Globus pallidus (tissue), 1 donor: ENCODE measurements at places on chromosomes 3 and 15.

DNA sequence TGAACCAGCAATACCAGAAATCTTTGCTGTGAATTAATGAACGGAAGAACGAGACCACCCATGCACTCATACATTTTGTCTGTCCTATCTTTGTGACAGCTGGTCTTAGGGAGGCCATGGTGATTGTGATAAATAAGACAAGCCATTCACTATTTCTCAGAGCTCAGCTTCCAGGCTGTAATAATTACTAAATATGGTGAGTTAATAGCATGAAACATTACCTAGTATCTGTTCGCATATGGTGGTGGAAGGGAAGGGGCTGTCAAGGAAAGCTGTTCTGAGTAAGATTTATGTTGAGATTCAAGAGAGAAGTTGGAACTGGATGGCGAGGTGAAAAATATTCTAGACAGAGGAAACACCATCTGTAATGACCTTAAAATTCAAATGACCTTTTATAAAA is 719.0 kb upstream of the ZNF385D start:
- no peak for DNase-seq

- DNase-seq: no peak
Observed at GRCh38 chr3:123292321-123293310, 90.9 kb downstream of the SEC22A start.

- DNase-seq: no peak
Observed at GRCh38 chr3:111047812-111048435, 23.7 kb upstream of the NECTIN3 start.

GRCh38 chr3:194672876-194673275 is 885 bp upstream of the LSG1 start:
- DNase-seq: peak; percentile 16

DNA sequence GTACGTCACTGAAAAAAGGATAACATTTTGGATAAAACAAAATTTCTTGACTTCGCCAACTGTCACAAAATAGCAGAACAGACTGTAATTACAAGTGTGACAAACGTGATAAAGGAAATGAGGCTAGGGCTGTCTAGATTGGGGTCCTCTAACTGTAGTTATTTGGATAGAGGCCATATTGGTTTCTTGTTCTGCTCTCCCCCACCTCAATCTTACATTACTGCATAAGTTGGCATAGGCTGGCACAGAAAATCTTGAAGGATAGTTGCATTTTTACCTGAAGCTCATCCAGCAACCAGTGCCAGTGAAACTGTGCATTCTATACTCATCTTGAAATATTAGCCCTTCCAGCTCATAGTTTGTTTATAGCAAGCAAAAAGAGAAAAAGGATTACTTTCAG is 84.6 kb downstream of the ITPR1 start:
- DNase-seq: no peak

- DNase-seq: no peak
Observed at GRCh38 chr3:171980578-171981270, 58.7 kb upstream of the FNDC3B start.

DNA sequence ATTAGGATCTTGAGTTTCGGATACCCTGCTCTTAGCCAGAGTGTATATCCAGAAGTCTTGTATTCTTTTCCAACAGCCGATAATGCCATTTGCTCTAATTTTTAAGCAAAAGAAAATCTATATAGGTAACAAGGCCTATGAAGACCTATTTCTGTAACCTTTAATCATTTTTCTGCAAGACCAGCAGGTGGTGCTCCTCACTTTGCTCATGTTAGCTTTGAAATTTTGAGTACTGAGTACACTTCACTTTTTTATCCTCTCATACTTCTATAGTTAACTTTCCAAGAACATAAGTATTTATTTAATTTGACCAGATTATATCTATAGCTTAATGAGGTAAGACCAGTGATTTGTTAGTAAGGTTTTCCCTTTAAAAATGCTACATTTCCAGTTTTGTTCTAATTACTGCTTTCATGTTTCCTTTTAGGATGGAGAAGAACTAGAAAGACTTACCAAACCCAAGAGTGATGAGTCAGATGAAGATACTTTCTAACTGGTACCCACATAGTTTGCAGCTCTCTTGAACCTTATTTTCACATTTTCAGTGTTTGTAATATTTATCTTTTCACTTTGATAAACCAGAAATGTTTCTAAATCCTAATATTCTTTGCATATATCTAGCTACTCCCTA is 20.5 kb downstream of the SLC35A5 start:
- DNase-seq: no peak

DNA sequence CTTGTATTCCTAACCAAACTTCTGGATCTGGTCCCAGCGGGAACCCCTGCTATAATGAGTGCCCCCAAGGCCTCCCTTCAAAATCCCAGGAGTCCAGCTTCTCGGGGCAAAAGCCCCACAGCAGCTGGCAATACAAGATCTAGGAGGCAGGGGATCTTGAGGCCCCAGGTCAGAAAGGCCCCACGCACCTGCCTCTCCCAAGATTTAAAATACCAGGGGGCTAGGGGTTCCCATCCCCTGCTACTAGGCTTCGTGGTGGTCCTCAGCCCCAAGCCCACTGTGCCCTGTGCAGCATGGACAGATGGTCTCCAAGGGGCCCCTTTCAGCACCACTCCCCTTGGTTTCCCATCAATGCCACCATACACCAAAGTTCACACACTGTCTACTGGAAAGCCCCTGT is 15.8 kb upstream of the CYP11A1 start:
- DNase-seq: no peak

DNA sequence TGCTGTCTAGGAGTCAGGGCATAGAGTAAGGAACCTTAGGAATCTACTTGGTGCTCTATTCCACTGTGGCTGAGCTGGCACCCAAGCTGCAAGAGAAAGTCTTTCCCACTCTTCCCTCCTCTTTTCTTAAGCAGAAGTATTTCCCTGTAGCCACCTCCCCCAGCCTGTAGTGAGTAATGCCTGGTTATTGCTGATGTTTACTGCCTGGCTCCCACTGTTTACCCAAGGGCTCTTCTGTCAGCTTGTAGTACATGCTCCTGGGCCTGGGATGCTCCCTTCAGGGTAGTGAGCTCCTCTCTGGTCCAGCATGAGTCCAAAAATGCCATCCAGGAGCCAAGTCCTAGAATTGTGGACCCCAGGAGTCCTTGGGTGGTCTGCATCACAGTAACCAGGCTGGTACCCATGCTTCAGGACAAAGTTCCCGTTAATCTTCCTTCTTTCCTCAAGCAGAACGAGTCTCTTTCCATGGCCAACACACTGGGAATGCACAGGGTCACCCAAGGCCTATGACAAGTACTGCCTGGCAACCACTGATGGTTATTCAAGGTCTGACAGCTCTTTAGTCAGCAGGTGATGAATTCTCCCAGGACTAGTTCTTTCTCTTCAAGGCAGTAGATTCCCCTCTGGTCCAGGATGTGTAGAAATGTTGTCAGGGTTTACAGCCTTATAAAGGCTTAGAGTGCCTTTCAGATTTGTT is 17.6 kb downstream of the GALK2 start:
- no peak for DNase-seq

- no peak for DNase-seq
Observed at GRCh38 chr3:188664795-188665194, 507.0 kb upstream of the TPRG1 start.

DNA sequence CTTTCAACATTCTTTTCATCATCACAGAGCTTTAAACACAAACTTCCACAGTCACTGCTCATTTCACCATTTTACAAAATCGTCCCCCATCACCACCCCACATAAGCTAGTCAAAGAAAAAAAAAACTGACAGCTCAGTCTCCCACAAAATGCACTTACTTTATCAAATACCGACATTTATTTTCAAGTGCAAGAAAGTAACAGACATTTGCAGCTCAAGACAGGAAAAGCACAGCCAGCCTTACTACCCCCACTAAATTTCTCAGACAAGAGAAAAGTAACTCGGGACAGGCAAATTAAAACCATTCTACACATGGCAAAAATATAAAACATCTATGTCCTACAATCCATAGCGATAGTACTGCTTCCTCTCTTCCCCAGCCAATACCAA is 402.4 kb downstream of the SHQ1 start:
- DNase-seq: no peak

DNA sequence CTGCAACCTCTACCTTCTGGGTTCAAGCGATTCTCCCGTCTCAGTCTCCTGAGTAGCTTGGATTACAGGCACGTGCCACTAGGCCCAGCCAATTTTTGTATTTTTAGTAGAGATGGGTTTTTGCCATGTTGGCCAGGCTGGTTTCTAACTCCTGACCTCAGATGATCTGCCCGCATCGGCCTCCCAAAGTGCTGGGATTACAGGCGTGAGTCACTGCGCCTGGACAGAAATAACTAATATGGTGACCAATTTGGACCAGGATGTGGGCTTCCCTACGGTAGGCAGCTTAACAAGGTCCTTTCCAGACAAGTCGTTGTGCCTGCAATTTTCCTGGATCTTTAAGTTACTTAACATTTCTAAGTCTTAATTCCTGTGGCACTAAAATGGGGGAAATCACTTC is 14.8 kb downstream of the WDR53 start:
- no peak for DNase-seq

- DNase-seq: no peak
Observed at GRCh38 chr3:124456506-124456905, 273.7 kb upstream of the UMPS start.

- no peak for DNase-seq
Observed at GRCh38 chr3:193407112-193407511, 28.6 kb upstream of the ATP13A5 start.

- no peak for DNase-seq
Observed at GRCh38 chr3:42705962-42706585, 3.5 kb upstream of the HHATL start.

DNA sequence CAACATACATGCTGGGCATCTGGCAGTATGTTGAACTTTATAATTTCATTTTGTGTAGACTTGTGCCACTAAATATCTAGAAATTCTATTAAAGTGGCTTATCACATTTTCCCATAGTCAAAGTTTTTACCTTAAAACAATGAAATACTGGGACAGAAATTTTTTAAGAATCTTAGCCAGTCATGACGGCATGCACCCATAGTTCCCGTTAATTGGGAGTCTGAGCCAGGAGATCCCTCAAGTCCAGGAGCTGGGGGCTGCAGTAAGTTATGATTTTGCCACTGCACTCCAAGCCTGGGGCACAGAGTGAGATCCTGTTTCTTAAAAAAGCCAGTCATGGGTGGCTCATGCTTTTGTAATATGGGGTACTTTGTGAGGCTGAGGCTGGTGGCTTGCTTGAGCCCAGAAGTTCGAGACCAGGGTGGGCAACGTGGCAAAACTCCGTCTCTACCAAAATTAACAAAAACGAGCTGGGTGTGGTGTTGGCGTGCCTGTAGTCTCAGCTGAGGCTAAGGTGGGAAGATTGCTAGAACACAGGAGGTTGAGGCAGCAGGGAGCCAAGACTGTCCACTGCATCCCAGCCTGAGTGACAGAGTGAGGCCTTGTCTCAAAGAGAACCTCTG is 3.1 kb downstream of the RPSA start:
- DNase-seq: no peak

- no peak for DNase-seq
Observed at GRCh38 chr15:31473385-31474058, 146.9 kb downstream of the KLF13 start.

DNA sequence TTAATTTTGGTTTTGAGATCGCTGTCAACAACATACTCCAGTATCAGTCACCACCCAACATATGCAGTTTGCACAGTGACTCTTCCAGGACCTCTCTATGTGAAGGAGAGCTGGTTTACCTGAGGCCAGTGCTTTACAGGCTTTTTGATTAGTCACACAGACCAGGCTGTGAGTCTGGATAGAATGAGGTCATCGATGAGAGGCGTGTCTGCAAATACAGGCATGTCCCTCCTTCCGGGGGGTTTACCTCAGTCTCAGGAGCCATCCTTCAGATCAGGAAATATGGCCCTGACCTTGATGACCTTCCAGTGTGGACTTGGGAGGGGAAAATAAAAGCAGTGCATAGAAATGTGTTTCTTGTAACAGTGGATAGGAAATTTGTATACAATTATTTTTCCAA is 46.9 kb downstream of the KBTBD12 start:
- no peak for DNase-seq

- DNase-seq: no peak
Observed at GRCh38 chr15:65730549-65731172, 61.4 kb downstream of the DENND4A start.

DNA sequence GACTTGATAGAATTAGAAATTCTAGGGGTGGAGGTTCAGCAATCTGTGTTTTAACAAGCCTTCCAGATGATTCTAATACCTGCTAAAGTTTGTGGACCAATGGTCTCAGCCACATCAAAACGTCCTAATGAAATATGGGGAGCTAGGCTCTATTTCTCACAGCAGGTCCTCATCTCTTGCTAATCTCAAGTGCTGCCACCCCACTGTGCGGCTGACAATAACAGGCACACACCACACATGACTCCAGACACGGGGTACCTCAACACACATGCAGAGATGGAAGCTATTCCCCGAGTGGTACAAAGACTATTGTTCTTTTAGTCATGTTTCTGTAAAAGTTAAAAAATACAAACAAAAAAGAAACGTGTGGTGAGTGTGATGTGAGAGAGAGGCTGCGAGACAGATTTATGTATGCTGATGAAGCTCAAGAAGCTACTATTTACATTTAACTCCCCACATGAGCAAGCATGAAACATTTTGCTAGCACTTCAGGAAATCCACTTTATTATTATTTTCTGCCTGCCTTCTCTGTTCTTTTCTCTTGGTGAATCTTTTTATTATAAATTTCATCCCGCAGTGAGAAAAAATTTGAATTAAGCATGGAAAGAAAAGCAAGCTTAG is 405.6 kb downstream of the MAGI1 start:
- DNase-seq: no peak

- DNase-seq: peak; percentile 57
Observed at GRCh38 chr3:134600685-134601463, 49.9 kb downstream of the KY start.

DNA sequence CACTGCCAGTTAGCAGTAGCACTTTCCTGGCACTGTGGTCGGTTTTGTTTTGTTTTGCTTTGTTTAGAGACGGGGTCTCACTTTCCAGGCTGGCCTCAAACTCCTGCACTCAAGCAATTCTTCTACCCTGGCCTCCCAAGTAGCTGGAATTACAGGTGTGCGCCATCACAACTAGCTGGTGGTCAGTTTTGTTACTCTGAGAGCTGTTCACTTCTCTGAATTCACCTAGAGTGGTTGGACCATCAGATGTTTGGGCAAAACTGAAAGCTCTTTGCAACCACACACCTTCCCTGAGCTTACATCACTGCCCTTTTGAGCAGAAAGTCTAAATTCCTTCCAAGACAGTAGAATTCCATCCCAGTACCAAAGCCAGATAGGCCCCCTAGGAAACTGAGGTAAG is 22.6 kb downstream of the CLDN18 start:
- DNase-seq: no peak

DNA sequence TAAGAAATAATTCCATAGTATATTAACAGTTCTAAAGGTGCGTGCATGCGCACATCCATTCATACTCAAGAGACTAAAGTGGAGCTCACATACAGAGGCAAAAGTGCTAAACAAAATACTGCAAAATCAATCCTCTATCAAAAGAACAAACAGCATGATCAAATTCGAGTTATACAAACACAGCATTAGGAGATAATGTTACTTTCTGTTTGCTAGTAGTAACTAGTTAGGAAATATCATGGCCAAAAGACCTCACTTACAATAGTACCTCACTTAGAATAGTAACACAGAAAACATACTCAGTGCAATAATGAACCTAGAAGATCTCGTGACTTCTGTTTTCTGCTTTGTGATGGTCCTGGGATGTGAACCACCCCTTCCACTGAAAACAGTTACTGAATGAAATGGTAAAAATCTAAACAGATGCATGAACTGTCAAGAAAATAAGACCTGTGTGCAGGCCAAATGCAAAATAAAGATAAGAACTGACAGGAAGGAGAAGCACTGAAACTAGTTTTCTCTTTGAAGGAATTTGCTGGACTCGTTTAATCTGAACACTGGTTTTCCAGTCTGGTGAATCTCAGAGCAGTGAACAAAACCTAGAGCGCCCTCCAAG is 20.9 kb upstream of the CEMIP start:
- DNase-seq: no peak
